ENCODE measurements at places on chromosomes 6 and 20. TPM values are rescaled to one million over a fixed set of nuclear protein-coding genes. Genes with fewer than 3 reads are reported as not detected.

Gene LATS1
- total RNA-seq, result 29.7 TPM

Gene MYCT1
- 0.13 TPM for total RNA-seq

Gene POM121L2
- total RNA-seq, result not detected

Gene C20orf141
- total RNA-seq, result not detected

Gene PLEKHG1
- 0.91 TPM for total RNA-seq

Gene PREP
- 27.6 TPM for total RNA-seq

Gene MUCL3
- total RNA-seq, result not detected

Gene RBPJL
- total RNA-seq, result not detected
